ENCODE measurements at places on chromosomes 12 and 14.
A peak's percentile ranks its signal among the peaks of the same experiment; 100 is the strongest.

GRCh38 chr12:116358893-116359761, 81.6 kb upstream of the MED13L start:
- H3K36me3 ChIP-seq = no peaks in the 10 kb centered on the region
- H3K4me3 ChIP-seq = peak overlapping the region; percentile 82
- H3K27ac ChIP-seq = peak overlapping the region; percentile 86
- peak; percentile 63 for DNase-seq
- no peaks in the 10 kb centered on the region for H3K27me3 ChIP-seq

- DNase-seq = no peak
- peaks cover 7% of the 10 kb centered on the region for H3K27me3 ChIP-seq
- no peaks in the 10 kb centered on the region for H3K4me1 ChIP-seq
- H3K27ac ChIP-seq = no peak overlapping the region
These were observed 335.5 kb downstream of the NUAK1 start for GRCh38 chr12:105803292-105803691.

DNA sequence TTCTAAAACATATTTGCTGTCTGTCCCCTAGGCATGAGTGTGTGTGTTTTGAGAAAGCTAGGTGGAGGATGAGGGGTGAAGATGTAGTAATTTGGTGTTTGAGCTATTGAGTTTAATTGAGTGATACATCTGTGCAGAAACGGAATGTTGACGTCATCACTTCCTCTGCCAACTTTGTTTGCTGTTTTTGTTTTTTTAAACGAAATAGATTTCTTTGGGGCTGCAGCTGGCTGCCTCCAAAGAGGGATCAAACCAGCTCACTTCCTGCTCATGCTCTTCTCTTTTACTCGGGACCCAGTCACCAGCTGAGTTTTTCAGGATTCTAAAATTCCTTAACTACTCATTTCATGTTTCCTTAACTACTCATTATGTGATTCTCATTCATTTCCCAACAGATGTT, 19.5 kb upstream of the CRACR2A start:
- H3K36me3 ChIP-seq = peaks cover 2% of the 10 kb centered on the region
- H3K4me3 ChIP-seq = no peak overlapping the region
- no peak overlapping the region for H3K27ac ChIP-seq
- H3K4me1 ChIP-seq = peaks cover 1% of the 10 kb centered on the region

DNA sequence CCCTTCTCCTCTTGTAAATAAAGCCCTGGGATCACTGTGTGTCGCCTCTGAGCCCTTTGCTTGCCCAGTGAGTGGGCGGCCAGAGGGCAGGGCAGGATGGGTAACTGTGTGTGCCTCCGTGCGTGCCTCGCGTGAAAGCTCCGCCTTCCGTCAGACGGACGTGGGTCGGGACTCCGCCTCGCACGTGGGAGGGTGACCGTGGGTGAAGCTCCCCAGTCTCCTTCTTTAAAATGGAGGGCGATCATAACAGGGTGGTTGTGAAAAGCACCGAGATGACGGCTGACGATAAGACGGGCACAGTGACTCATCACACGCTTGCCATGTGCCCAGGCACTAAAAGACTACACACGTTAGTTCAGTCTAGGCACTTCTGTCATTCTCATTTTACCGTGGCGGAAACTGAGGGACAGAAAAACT, 9.2 kb downstream of the PHB2 start:
- H3K27ac ChIP-seq = peak overlapping the region; percentile 96
- H3K36me3 ChIP-seq = peaks cover 30% of the 10 kb centered on the region
- peak overlapping the region; percentile 89 for H3K4me3 ChIP-seq
- peak; percentile 79 for DNase-seq

GRCh38 chr12:95277139-95277538, 59.5 kb downstream of the VEZT start:
- DNase-seq = no peak
- no peaks in the 10 kb centered on the region for H3K36me3 ChIP-seq
- no peaks in the 10 kb centered on the region for H3K27me3 ChIP-seq
- no peak overlapping the region for H3K4me3 ChIP-seq
- no peaks in the 10 kb centered on the region for H3K4me1 ChIP-seq
- no peak overlapping the region for H3K27ac ChIP-seq

DNA sequence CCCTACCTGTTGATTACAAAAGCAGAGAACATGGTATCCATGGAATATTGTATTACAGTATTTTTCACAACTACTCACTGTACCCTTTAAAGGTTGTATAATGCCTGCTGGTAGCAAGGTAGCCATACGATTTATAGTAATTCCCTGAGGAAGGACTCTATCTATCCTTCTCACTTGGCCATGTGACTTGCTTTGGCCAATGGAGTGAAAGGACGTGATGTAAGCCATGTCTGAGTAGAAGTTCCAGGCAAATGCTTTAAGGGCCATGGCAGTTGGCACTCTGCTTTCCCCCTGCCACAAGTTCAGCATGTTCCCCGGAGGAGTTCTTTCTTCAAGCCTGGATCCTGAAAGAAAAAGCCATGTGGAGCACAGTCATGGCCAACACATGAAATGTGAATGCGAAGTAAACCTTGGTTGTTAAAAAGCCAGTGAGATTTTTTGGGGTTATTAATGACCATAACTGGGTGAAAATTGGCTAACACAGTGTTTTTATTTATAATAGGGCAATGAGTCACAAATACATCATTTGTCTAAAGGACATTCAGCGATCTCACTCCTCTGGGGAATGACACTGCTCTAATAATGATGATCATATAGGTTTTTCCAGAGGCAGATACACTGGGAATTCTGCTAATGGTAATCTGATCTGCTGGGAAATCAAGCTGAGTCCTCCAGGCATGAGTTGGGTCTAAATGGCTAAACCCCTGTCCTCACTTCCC, 67.4 kb upstream of the SLC38A2 start:
- H3K4me1 ChIP-seq = peaks cover 2% of the 10 kb centered on the region
- H3K27me3 ChIP-seq = no peaks in the 10 kb centered on the region
- no peak for DNase-seq
- no peaks in the 10 kb centered on the region for H3K36me3 ChIP-seq
- no peak overlapping the region for H3K4me3 ChIP-seq

All from naive thymus-derived CD8-positive, alpha-beta T cell (primary cell).